T-cell (primary cell): ENCODE measurements at places on chromosomes 6 and 20. TPM values are rescaled to one million over a fixed set of nuclear protein-coding genes. Genes with fewer than 3 reads are reported as not detected.
A peak's percentile ranks its signal among the peaks of the same experiment; 100 is the strongest.

GRCh38 chr6:155010940-155011339 lies 15.8 kb downstream of the TIAM2 start:
- no peaks in the 10 kb centered on the region for H3K36me3 ChIP-seq
- H3K27me3 ChIP-seq = no peaks in the 10 kb centered on the region
- H3K4me1 ChIP-seq = no peaks in the 10 kb centered on the region
- no peak for DNase-seq
- no peak overlapping the region for H3K27ac ChIP-seq

The OPRL1 gene
- total RNA-seq = 1.9 TPM

DNA sequence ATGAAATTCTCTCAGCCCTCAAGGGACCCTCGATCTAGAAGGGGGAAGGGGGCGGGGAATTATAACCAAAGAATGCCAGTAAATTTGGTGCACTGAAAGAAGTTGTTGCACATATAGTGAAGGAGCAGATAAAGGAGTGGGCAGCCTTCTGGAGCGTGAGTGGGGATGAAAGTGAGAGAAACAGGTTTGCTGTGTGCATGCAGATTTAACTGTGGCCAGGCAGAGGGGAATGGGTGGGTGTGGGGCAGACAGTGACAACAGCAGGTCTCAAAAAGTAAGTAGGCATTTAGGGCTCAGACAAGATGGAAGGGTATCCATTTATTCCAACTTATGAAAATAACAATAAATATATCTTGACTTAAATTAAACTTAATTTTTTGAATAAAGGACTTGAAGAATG lies 149.1 kb downstream of the KCNQ5 start:
- H3K27me3 ChIP-seq = no peaks in the 10 kb centered on the region
- H3K4me1 ChIP-seq = no peaks in the 10 kb centered on the region
- H3K36me3 ChIP-seq = no peaks in the 10 kb centered on the region

- H3K4me1 ChIP-seq = peaks cover 82% of the 10 kb centered on the region
- no peak for DNase-seq
- peaks cover 98% of the 10 kb centered on the region for H3K36me3 ChIP-seq
- no peak overlapping the region for H3K4me3 ChIP-seq
- H3K27me3 ChIP-seq = no peaks in the 10 kb centered on the region
- peak overlapping the region; percentile 90 for H3K27ac ChIP-seq
Measured at GRCh38 chr20:41163821-41164220, 26.5 kb downstream of the PLCG1 start.

The CCN2 gene
- total RNA-seq = 1.2 TPM

DNA sequence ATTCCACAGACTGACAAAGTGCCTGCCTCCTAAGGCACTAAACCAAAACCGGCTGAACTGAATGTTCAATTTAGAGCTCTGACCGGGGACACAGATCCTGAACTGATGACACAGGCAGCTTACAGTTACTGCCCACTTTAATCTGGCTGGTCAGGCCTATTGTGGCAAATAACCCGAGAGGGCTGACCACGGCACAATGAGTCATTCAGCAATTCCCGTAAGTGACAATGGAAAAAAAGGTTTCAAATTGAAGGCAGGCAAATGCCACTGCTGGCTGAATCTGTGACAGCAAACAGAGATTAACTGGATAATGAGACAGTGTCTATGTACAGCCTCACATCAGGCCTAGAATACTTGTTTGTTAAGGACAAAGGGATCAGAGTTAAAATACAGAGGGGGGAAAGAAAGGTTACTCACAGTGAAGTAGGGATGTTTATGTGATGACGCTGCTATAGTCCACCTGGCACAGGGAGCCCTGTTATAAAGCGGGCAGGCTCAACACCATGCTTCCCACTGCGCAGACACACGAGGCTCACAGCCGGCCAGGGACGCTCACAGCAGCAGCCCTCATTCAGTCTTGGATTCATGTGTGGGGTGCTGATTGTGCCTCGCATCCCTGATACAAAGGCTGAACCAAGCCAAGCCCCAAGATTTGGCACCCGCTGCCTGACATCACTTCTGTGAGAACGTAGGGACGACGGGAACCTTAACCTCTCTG lies 54.4 kb downstream of the RTN4IP1 start:
- no peak overlapping the region for H3K4me3 ChIP-seq
- no peaks in the 10 kb centered on the region for H3K27me3 ChIP-seq
- no peak for DNase-seq
- peaks cover 20% of the 10 kb centered on the region for H3K36me3 ChIP-seq

GRCh38 chr6:82915666-82916065 lies 150.0 kb downstream of the UBE3D start:
- H3K27ac ChIP-seq = no peak overlapping the region
- no peak for DNase-seq
- no peaks in the 10 kb centered on the region for H3K4me1 ChIP-seq
- no peaks in the 10 kb centered on the region for H3K36me3 ChIP-seq
- no peak overlapping the region for H3K4me3 ChIP-seq

The SLC35F1 gene
- total RNA-seq = not detected

GRCh38 chr6:163759542-163759941 lies 345.0 kb downstream of the QKI start:
- no peak for DNase-seq
- H3K4me3 ChIP-seq = no peak overlapping the region
- H3K4me1 ChIP-seq = no peaks in the 10 kb centered on the region
- no peaks in the 10 kb centered on the region for H3K36me3 ChIP-seq
- H3K27me3 ChIP-seq = no peaks in the 10 kb centered on the region

DNA sequence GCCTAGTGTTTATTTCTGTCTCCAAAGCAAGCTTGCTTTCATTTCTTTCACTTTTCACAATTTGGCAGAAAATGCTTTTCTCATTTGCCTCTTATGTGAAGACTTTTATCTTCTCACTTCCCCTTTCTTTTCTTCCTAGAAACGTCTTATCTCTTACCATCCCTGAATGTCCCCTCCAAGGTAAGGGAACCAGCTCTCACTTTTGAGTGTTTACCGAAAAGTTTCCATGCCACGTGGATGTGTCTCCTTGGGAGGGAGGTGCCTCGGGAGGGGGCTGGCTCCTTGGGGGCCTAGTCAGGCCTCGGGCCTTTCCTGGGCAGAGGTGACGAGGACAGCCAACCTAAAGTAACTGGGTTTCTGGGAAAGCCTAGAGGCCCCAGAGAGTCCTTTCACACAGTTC lies 127.4 kb downstream of the CD24 start:
- no peaks in the 10 kb centered on the region for H3K4me1 ChIP-seq
- H3K27me3 ChIP-seq = no peaks in the 10 kb centered on the region
- no peak for DNase-seq

The EYA4 gene
- total RNA-seq = 0.22 TPM

The TINAG gene
- not detected for total RNA-seq

The ZNF334 gene
- 0.14 TPM for total RNA-seq

DNA sequence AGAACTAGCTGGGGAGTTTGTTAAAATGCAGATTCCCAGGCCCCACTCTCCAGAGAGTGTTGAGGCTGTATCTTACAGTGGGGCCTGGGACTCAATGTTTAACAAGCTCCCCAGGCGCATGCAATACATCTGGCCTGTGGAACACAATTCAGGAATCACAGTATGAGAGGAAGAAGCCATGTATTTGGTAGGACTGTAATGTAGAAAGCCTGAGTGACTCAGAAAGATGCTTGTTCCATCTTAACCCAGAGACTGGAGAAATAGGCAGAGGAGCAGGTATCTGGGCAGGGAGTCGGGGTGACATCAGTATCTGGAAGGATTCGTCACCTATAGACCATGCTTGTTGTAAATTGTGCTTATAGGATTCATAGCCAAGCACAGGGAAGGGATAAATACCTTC lies 90.5 kb downstream of the UNC5CL start:
- H3K4me1 ChIP-seq = no peaks in the 10 kb centered on the region
- no peaks in the 10 kb centered on the region for H3K36me3 ChIP-seq
- H3K27ac ChIP-seq = no peak overlapping the region
- H3K4me3 ChIP-seq = no peak overlapping the region
- no peaks in the 10 kb centered on the region for H3K27me3 ChIP-seq

GRCh38 chr6:29547573-29547972 lies 12.0 kb downstream of the UBD start:
- H3K27me3 ChIP-seq = no peaks in the 10 kb centered on the region
- no peaks in the 10 kb centered on the region for H3K36me3 ChIP-seq
- no peaks in the 10 kb centered on the region for H3K4me1 ChIP-seq
- no peak overlapping the region for H3K27ac ChIP-seq
- DNase-seq = no peak
